ENCODE measurements at places on chromosomes 11 and 22. TPM values are rescaled to one million over a fixed set of nuclear protein-coding genes. Genes with fewer than 3 reads are reported as not detected.

GRCh38 chr11:25183411-25183810 lies 686.6 kb downstream of the LUZP2 start:
- DNase-seq, result no peak

DNA sequence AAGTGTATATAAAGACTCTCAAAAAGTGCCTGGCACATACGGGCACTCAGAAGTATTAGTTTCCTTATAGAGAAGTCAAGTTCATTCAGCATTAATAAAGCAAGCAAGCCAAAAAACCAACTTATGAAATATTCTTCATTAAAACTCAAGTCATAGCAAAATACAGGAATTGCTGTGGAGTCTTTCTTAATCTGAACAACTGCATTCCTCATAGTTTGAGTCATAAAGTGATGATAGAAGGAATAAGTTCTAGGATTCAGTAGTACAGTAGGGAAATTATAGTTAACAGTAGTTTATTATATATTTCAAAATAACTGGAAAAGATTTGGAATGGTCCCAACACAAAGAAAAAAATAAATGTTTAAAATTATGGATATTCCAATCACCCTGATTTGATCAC lies 200.3 kb downstream of the C11orf91 start:
- no peak for DNase-seq

GRCh38 chr11:81602508-81602907 lies 1131.2 kb downstream of the FAM181B start:
- no peak for DNase-seq

GRCh38 chr11:84687433-84687832 lies 939.7 kb downstream of the DLG2 start:
- no peak for DNase-seq

DNA sequence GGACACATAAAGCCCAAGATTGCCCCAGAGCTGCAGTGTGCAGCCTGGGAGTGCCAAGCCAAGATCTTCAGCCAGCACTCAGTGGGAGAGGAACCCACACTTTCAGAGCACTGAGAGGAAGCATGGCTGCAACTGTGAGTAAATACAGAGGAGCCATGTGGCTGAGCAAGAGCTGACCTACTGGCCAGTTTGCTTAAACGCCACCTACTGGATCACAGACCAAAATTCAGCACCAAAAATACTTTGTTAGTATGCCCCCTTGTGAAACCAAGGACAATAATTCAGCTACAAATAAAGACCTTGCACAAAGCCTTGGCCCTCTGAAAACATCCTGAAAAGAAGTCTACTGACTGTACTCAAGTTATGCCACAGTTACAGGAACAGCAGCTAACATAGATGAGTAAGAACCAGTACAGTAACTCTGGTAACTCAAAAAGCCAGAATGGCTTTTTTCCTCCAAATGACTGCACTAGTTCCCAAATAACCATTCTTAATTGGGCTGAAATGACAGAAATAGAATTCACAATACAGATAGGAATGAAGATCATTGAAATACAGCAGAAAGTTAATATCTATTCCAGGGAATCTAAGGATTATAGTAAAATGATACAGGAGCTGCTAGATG lies 10.1 kb upstream of the OR4A15 start:
- DNase-seq, result no peak

DNA sequence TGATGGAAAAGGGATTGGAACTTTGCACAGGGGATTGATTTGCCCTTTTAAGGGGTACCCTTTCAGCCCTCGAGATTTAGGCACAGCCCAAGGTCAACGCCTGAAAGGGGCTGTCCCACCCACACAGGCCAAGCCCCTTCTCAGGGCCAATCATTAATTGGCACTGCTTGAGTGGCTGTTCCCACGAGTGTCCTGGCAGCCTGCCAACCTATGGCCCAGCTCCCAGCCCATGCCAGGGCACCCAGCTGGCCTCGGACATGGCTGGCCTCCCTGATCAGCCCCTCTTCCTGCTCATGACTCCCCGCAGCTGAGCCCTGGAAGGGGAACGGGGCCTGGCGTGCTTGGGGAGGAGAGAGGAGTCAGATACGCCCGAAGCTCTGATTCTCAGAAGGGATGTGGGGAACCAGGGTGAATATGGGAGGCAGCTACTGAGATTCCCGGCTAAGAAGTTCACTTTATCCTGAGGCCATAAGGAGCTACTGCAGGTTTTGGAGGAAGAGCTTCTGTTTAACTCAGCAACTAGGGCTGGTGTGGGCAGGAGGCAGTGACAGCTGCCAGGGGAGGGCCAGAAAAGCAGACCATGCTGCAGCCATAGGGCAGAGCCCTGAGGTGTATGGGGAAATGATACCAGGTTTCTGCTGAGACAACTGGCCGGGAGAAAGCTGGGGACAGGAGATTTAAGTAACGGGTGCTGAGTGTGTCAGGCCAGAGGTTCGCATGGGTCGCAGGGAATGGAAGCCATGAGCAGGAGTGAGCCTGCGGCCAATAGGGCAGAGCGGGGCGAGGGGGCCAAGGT lies 30.0 kb downstream of the WNT7B start:
- peak; percentile 49 for DNase-seq

GRCh38 chr11:74453373-74453975 lies 13.9 kb downstream of the KCNE3 start:
- peak; percentile 70 for DNase-seq

- DNase-seq, result no peak
Observed at GRCh38 chr11:33931067-33931466, 39.2 kb upstream of the LMO2 start.

DNA sequence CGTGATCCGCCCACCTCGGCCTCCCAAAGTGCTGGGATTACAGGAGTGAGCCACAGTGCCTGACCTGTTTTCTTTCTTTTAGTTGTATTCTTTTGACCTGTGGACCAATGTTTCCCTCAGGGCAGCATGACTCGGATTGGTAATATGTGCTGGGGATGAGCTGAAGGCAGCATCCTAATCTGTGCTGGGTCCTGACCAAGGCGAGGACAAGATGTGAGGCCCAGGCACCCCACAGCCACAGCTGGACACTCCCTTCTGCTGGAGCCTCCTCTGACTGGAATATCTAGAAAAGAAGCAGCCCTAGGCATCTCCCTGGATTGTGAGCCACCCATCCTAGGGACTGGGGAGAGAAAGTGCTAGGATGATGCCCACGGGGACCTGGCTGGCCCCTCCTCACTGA lies 105.4 kb downstream of the PDE2A start:
- DNase-seq, result no peak

DNA sequence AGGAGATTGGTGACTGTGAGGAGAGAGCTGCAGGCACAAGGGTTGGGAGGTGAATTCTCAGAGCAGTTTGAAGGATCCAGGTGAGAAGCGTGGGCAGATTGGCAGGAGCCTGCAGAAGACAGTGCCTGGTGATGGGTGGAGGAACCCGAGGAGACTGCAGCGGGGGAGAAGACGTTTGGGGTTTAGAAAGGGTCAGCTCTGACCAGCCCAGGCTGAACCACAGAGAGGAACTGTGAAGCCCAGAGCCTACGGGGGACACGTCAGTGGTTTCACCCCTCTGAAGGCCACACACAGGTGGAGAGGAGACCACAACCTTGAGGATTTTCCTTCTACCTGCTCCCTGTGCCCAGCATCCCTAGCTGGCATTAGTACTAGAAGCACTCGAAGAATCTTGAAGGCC lies 154.8 kb upstream of the TBCEL start:
- no peak for DNase-seq

DNA sequence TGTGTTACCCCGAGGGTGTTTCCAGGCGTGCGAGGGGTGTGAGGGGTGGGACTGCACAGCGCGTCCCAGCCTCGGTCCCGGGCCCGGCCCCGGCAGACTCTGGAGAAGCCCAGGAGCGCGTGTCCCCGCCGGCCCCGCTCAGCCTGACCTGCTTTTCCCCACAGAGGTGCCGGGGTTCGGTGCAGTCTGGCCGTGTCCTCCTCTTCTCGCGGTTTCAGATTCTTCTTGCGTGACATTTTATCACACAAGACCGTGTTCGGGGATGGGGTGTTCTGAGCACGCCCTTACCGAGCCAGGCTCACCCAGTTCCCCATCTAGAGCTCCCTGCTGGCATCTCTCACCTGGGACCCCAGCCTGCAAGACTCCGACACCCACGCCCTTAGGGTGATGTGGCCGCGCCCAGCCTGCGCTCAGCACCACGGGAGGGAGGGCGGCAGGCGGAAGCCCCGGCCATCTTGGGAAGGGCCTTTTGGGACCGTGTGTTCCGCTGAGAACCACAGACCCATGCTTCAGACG lies 775.6 kb downstream of the BRD1 start:
- DNase-seq, result no peak

GRCh38 chr11:13384908-13385640 lies 77.9 kb downstream of the BTBD10 start:
- DNase-seq, result no peak

DNA sequence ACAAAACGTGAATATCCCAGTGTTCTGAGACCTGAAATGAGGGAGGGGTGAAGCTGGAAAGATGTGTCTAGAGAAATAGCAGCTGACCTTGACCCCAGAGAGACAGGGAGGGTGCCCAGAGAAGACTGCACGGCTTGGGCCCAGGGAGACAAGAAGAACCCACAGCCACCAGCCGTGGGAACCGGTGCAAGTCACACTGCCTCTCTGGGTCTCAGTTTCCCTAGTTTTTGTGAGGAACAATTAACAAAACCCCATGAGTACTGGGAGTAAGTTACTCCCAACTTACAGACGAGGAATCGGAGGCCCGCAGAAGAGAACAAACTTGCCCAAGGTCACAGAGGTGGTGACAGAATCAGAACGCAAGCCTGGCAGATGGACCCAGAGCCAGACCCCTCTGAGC lies 19.2 kb downstream of the TNKS1BP1 start:
- no peak for DNase-seq

DNA sequence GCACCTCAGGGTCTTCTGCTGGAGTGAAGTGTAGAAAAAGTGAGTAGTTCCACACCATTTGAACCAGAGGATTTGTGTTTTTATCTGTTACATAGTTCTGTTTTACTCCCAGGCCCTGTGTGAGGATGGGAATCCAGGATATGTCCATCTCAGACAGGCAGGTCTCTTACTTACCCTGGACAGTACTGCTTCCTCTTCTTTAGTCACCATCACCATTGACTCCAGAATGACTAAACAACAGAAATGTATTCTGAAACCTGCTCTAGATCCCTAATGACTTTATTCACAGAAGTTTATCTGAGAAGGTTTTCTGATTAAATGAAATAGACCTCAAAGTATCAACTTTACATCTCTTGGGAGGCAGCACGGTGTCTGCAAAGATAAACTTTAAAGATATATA lies 33.6 kb downstream of the CYP2R1 start:
- no peak for DNase-seq

DNA sequence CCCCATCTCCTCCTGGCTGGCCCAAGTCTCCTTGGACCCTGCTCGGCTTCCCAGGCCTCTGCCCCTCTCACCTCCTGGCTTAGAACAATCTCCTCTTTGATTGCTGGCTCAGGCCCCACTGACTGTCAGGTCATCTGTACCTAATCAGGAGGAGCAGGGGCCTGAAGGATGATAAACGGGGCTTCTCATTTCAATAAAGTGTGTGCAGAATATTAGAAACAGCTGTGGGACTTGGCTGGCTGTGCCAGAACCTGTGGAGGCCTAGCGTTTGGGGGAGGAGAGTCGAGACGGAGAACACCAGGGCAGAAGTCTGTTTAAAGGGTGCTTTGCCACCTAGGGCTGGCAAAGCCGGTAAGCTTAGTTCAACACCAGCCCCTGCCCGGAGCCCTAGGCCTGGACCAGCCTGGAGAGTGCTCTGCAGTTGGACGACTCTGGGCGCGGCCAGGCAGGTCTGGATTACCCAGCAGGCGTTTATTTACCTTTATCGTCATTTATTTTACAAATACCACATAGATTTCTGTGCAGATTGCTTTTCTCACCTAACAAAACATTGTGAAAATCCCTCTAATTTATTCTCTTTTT lies 10.1 kb upstream of the VSIG10L2 start:
- DNase-seq, result no peak

DNA sequence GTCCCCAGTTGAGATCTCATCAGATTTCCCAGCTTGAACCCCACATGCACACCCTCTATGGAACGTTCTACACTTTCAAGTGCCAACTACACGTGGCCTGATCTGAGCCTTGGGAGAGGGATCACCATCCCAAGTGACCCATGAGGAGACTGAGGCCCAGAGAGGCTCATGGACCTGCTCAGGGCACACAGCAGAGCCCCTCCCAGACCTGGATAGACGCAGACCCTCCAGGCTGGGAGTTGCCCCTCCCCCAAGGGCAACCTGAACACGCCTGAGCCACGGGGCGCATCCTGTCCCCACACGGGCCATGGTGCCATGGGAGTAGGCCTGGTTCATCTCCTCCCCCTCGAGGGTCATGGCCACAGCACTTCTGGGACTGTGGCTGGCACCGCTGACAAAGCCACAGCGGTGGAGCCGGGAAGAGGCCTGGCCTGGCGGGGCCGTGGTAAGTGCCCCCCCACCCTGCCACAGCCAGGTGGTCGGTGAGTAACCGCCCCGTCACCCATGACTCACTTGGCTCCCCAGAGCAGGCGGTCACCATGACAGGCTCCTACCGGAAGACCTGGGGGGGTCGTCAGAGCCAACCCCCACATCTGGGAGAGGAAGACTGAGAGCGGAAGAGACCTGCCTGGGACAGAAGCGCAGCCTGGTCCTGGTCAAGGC lies 8.1 kb downstream of the WNT7B start:
- DNase-seq, result no peak

DNA sequence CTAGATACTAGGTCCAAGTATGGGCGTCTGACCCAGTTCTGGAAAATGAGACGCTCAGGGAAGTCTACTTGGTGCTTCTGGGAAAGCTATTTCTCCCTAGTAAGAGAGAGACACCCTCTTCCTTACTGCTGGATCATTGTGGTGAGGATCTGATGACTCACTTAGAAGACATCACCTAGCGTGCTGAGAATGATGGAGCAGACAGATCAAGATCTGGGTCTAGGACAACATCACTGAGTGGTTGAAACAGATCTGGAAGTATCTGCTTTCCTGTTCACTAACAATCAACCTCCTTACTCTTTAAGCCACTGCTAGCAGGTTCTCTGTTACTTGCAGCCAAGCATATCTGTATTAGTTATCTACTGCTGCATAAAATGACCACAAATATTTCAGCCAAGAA lies 38.3 kb upstream of the HMGXB4 start:
- no peak for DNase-seq

GRCh38 chr11:126391970-126392632 lies 36.6 kb downstream of the ST3GAL4 start:
- peak; percentile 71 for DNase-seq

DCHS1 gene
- 8.8 TPM for total RNA-seq

TYR gene
- total RNA-seq, result not detected

UBQLNL gene
- total RNA-seq, result 0.17 TPM

RAB38 gene
- total RNA-seq, result 0.94 TPM

MPEG1 gene
- total RNA-seq, result 13.6 TPM

TCN2 gene
- total RNA-seq, result 14.6 TPM

PDE2A gene
- total RNA-seq, result 30.0 TPM

SHISA8 gene
- total RNA-seq, result 10.2 TPM

PARVG gene
- total RNA-seq, result 3.5 TPM

TMA7B gene
- total RNA-seq, result not detected

SYT7 gene
- 32.5 TPM for total RNA-seq

PDGFD gene
- total RNA-seq, result 9.8 TPM

SLC1A2 gene
- total RNA-seq, result 2.7 TPM

OR52N4 gene
- not detected for total RNA-seq
